GM19239 (cell line): ENCODE measurements at places on chromosomes 3 and 15.

GRCh38 chr3:36992806-36993325, at the start of gene EPM2AIP1:
Gene EPM2AIP1, minus strand, starts transcription at chr3:36993131. Its CDS starts 54 bp downstream, at chr3:36993077.
- peak; percentile 74 for DNase-seq

DNA sequence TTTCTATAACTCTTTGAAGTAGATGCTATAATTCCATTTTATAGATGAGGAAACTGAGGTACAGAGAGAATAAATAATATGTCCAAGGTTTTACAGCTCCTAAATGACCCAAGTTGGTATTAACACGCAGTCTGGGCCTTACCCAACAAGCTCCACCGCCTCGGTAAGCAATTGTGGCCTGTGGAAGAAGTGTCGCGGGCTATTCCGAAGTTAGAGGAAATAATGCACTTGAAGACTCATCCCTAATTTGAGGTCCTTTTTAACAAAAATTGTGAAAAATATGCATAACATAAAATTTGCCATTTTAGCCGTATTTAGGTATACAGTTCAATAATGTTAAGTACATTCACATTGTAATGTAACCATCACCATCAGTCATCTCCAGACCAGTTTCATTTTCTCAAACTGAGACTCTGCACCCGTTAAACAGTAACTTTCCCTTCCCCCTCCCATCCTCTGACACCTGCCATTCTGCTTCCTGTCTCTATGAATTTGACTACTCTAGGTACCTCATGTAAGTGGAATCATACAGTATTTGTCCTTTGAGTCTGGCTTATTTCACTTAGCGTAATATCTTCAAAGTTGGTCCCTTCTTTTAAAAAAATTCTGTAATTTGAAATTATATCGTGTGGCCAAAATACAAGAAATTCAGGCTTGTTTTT, 18.2 kb downstream of the IDH3A start:
- no peak for DNase-seq

- DNase-seq: no peak
These were observed 83.6 kb upstream of the XCR1 start for GRCh38 chr3:46110701-46111493.

GRCh38 chr15:93223803-93224202, 134.8 kb upstream of the RGMA start:
- no peak for DNase-seq

DNA sequence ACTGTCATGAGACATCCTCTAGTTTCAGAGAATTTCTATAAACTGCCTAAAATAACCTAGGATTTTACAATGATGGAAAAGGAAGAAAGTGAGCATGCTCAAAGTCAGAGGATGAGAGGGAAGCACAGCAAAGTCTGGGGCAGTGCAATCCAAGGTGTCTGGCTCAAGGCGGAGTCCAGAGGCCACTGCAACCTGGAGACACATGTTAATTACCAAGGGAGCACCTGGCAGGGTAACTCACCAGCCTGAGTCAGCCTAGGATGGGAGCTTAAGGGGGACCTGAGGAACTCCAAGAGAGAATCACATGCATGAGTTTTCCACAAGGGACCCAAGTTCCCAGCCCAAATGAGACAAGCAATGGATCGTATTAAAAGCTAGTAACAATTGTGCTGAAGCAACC, 49.8 kb downstream of the PLD1 start:
- DNase-seq: no peak

- DNase-seq: no peak
These were observed 80.1 kb upstream of the FEZF2 start for GRCh38 chr3:62453448-62453847.

GRCh38 chr3:72473156-72473555, 375.1 kb downstream of the SHQ1 start:
- DNase-seq: no peak

- DNase-seq: no peak
These were observed 13.8 kb downstream of the THBS1 start for GRCh38 chr15:39594446-39595337.

DNA sequence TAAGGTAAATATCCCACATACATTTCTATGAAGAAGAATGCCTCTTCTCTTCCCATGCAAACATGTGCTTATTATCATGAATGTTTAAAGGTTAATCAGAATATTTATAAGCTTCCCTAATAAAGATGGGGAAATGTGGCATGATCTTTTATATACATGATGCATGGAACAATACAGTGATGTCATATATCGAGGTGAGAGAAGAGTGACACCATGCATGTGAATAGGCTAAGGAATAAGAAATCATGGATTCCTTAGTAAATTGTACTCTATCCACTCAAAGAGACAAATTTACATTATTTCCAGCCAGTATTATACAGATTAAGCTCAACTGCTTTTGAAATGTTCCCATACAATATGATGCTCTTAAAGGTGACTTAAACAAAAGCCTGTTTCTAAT, 1035.3 kb downstream of the ROBO1 start:
- no peak for DNase-seq

GRCh38 chr3:43010638-43011037, 31.5 kb downstream of the GASK1A start:
- no peak for DNase-seq

- no peak for DNase-seq
These were observed 8.9 kb downstream of the CHSY1 start for GRCh38 chr15:101242999-101243336.

- no peak for DNase-seq
These were observed 73.9 kb downstream of the CPN2 start for GRCh38 chr3:194277104-194277785.

DNA sequence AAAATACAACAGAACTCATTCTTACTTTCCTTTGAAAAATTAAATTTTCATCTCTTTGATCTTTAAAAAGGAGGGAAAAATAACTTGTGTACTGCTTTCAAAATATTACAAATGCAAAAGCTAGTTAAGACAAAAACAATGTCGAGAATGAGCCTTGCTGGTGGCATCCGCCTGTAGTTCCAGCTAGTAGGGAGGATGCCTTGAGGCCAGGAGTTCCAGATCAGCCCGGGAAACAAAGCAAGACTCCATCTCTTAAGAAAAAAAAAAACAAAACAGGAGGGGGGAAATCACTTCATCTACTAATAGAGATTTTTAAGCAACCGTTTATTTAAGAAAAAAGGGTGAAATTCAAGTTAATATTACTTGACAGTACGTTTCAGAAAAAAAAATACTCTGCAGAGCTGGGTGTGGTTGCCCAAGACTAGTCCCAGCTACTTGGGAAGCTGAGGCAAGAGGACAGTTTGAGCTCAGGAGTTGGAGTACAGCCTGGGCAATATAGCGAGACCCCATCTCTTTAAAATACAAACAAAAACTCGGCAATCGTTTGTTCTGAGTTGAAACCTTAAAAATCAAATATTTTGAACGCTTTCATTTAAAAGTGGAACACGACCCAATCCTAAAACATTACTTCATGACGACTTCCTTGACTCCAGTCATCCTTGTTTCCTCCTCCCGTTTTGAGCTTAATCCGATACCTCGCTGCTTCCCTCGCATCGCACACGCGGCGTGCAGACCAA, 1.2 kb downstream of the KPNA1 start:
- no peak for DNase-seq

- no peak for DNase-seq
These were observed 20.1 kb upstream of the ANKDD1A start for GRCh38 chr15:64891561-64891960.

GRCh38 chr3:182837855-182838454, 44.7 kb downstream of the ATP11B start:
- DNase-seq: no peak

DNA sequence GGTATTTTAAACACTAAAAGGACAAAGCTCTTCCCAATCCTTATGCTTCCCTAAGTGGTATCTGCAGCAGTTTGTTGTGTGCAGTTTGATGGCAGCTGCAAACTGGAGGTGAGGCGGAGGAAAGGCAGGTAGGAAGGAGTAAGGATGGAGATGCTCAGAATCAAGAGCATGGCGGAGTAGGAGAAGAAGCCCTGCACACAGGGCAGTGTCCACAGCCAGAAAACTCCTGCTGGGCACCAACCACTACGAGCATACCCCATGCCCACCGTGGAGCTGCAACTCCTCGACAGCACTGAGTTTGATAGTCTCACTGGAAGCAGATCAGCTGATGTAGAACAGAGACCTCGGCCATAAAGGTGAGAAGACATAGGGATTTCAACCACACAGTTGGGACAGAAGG, 30.3 kb upstream of the ESYT3 start:
- no peak for DNase-seq

- DNase-seq: no peak
These were observed 242.1 kb upstream of the TLE3 start for GRCh38 chr15:70339571-70340493.

DNA sequence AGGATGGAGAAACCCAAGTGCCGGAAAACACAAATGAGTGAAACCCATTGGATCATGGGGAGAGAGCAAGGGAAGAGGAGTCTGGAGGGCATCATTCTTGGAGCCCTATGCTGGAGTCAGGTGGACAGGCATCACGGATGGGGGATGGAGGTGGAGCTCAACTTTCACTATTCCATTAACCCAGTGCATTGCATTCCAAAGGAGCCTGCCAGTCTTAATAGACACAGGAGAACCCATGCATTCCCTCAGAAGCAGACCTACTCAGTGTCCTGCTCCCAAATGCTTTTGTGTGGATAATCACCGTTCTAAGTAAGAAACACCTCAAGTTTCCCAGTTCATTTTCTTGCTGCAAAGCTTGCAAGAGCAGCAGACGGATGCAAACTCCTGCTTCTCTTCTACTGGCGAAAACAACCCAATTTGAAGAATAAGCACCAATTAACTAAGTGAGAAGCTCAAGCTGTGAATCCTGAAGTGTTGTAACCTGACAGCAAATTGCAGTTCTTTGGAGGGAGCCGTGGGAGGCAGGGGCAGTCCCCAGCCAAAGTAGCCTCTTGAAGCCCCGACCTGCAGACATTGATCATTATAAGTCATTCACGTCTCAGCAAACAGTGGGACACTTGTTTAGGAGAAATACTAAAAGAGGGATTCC, 25.3 kb downstream of the SEMA5B start:
- no peak for DNase-seq

DNA sequence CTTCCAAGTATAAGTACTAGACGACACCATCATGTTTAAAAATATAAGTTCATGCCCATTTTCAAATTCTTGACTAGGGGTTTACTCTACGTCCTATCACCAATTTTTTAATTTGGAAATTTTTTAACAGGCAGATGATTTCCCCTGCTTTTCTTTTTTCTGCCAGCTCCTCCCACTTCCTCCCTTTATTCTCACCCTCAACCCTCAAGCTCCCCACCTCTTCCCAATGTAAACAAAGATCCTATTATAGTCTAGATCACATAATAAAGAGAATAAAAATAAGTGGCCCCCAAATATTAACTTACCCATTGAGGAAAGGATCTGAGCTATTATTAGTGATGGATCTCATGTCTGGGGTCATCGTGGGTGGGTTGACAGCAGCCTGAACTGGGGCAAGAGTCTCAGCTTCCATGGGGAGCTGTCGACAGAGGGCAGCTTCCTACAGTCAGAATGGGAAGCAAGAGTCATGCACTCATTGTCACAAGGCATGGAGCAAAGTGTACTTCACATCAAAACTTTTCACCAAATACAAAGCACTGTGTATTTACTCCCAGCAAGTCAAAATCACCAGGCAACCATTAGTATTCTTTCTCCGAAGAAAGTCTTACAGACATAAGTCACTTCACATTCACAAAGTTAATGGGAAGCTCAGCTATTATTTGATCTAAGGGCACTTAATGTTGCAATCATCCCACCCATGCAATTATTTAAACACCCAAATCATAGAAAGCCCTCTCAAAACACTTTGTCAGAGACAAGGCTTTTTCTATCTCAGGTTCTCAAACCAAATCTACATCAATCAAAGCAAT, 53.2 kb downstream of the TM4SF4 start:
- DNase-seq: no peak

DNA sequence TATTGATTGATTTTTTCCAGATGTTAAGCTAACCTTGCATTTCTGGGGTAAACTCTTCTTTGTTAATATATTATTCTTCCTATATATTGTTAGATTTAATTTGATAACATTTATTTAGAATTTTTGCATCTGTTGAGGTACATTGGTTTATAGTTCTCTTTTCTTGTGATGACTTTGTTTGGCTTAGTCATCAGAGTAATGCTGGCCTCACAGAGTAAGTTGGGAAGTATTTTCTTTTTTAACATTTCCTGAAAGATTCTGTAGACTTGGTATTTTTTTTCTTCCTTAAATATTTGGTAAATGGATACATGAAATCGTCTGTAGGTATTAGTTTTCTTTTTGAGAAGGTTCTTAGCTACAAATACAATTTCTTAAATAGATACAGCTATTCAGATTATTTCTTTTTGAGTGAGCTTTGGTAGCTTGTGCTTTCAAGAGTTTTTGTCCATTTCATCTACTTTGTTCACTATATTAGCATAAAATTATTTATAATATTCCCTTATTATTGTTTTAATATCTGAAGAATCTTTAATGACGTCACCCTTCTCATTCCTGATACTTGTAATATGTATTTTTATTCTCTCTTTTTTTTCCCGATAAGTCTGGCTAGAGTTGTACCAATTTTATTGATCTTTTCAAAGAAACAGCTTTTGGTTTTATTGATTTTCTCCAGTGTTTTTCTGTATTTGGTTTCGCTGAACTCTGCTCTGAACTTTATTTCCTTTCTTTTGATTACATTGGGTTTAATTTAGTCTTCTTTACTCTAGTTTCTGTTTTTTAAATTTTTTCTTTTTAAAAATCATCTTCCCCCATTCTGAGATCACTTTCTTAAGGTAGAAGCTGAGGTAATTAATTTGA, 6.5 kb upstream of the HPS3 start:
- no peak for DNase-seq

DNA sequence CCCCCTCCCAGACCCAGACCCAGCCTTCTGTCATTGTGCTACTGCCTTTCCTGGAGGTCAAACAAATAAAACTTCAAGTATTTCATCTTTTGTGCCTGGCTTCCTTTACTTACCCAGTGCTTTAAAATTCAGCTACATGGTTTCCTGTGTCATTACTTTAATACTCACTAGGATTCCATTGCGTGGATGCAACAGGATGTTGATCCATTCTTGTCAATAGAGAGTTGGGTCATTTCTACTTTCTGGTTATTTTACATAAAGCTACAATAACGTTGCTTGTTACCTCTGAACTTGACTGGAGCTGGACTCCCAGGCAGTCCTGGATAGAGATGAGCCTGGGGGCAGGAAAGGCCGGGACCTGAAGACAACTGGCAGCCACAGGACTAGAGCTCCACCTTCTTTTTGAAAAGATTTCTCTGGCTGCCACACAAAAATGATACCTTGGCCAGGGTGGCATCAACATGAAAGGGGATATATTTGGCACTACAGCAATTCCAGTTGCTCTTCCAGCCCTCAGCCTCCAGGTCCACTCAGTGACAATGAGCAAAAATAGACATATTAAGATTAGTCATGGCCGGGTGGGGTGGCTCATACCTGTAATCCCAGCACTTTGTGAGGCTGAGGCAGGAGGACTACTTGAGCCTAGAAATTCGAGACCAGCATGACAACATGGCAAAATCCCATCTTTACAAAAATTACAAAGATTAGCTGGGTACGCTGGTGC, 23.3 kb upstream of the HEG1 start:
- no peak for DNase-seq

DNA sequence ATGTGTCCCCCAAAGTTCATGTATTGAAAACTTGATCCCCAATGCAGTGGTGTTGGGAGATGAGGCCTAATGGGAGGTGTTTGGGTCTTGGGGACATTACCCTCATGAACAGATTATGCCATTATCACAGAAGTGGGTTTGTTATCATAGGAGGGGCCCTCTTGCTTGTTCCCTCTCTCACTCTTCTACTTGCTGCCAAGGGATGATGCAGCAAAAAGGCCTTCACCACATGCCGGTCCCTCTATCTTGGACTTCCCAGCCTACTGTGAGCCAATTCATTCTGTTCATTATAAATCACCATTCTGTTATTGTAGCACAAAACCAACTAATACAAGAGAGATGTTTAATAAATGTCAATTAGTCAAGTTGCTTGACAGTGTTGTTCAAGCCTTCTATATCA, 47.2 kb downstream of the FAM227B start:
- DNase-seq: no peak

- no peak for DNase-seq
These were observed 46.9 kb upstream of the NEDD4 start for GRCh38 chr15:56040081-56041035.
